HepG2 (cell line): ENCODE measurements at places on chromosomes 12 and 14. TPM values are rescaled to one million over a fixed set of nuclear protein-coding genes. Genes with fewer than 3 reads are reported as not detected.

GRCh38 chr12:49832836-49833421 is 4.7 kb upstream of the NCKAP5L start:
- H3K4me3 ChIP-seq = no peak overlapping the region
- no peak overlapping the region for H3K27ac ChIP-seq
- H3K4me1 ChIP-seq = peaks cover 29% of the 10 kb centered on the region
- no peaks in the 10 kb centered on the region for H3K36me3 ChIP-seq
- DNase-seq = no peak

DNA sequence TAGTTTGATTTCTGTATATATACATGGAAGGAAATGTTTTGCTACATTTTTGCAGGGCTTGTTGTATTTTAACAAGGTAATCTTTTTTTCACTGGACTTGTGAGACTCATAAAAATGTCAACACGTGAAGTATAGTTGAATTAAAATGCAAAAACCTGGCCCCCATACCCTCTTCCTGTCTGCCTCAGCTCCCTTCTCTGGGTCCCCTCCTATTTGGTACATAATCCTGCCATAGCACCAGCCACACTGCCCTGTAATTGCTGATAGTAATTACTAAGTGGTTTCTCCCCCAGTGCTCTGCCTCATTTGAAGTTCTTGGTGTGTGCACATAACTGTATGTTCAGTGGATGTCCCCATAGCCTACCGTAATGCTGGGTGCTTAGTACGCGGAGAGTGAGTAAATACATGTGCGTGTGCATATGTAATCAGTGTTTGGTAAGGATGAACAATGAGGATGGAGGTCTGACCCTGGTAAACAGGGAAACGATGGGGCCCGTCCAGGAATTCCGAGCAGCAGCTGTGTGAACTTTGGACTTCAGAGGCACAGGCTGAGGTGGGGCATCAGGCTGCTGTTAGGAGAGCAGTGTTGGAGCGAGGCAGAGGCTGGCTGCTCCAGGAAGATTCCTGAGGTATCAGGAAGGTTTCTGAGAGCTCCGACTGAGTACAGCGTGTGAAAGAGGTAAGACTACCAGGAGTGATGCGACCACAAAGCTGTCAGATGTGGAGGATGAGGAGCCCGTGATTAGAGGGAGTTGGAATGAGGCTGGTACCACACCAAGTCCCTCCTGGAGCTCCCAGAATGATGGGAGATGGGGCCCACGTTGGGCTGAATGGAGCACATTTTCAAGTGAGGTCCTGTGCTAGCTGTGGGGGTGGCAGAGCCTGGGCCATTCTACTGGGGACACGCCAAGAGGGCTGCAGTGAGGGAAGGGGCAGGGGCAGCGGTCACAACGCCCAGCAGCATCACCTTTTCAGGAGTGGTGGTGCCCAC is 106.8 kb downstream of the PELI2 start:
- no peaks in the 10 kb centered on the region for H3K36me3 ChIP-seq
- peak; percentile 86 for DNase-seq
- no peaks in the 10 kb centered on the region for H3K27me3 ChIP-seq
- H3K4me1 ChIP-seq = peaks cover 22% of the 10 kb centered on the region
- H3K4me3 ChIP-seq = no peak overlapping the region

DNA sequence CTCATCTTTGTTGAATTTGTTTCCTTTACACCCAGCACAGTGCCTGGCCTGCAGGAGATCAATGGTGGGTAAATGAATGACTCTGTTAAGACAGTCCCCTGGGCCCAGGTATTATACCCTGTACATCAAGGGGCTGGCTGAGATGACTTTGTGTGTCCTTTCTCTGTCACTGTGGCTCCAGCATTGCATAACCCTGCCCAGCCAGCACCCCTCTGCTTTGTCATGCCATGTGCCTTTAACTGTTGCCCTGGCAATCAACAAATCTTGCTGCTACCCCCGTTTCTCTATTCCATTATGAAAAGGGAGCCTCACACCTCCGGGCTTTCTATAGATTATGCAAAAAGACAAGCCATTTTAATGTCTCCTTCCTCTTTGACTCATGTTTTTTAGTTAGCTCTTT is 7.6 kb upstream of the FLVCR2 start:
- H3K27ac ChIP-seq = no peak overlapping the region
- peaks cover 8% of the 10 kb centered on the region; the same call in 1 of the 2 replicates for H3K4me1 ChIP-seq
- no peak for DNase-seq
- peaks cover 37% of the 10 kb centered on the region for H3K27me3 ChIP-seq

- H3K27ac ChIP-seq = no peak overlapping the region
- H3K27me3 ChIP-seq = 0 out of 3 replicates have a peak, but pooled peaks cover 4% of the 10 kb centered on the region
These were observed 64.2 kb upstream of the TMCC3 start for GRCh38 chr12:94714378-94715114.

KRT80 gene
- 0.27 and 0.58 TPM in 2 replicates for total RNA-seq

DNA sequence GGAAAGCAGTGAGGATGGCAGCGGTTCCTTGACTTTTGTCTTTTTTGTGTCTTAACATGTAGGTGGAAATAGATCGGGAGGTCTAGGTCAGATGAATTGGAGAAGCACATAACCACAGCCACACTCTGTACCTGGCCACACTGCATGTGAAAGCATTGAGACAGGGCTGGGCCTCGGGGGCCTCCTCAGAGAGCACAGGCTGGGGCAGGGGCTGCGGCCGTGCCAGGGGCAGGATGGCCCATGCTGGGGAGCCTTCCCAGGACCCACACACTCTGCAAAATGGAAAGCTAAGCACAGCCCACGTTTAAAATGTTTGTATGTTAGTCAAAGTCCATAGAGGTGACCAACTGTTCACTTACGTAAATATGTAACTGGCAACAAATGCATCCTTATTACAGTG is 76.7 kb downstream of the PIWIL1 start:
- H3K4me1 ChIP-seq = no peaks in the 10 kb centered on the region
- no peak overlapping the region for H3K27ac ChIP-seq
- H3K4me3 ChIP-seq = no peak overlapping the region

DNA sequence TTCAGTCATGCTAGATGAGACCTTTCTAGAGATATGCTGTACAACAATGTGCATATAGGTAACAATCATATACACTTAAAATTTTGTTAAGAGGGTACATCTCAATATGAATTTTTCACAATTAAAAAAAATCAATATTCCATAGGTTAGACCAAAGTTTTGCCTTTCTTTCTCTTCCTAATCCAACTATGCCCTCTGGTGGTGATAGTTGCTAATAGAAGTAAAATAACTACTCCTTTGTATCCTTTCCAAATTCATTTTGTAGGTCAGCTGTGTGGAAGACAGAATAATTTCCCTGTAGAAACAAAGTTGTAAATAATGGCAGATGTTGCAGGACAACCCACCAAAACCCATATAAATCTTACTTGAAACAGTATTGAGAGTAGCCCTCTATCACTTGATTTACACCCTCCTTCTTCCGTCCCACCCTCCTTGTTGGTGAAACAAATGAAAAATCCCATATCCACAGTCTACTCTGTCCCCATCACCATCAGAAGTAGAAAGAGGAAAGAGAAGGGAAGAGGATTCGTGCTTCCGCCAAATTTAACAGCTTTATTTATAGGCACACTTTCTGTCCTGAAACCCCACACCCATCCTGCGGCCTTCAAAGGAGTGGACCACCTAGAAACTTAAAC is 34.2 kb upstream of the KICS2 start:
- no peaks in the 10 kb centered on the region for H3K4me1 ChIP-seq
- H3K36me3 ChIP-seq = no peaks in the 10 kb centered on the region

DNA sequence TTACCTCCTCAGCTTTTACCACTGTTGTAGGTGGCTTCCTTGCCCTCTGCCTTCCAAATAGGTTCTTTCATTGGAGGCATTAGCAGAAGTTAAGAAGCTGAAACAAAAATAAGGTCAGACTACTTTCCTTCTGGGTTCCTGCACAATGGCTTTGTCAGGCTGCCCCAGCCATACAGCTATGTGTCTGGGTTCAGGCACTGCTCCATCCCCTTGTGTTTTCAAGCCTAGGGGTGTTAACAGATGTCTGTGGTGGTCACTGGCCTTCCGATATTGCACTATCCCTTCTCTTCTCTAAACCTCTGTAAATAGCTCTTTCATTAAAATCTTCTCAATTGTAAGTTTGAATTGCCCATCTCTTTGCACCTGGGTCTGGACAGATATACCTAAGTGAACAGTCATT is 728.9 kb downstream of the SLC16A7 start:
- H3K27ac ChIP-seq = no peak overlapping the region
- H3K4me1 ChIP-seq = no peaks in the 10 kb centered on the region
- H3K4me3 ChIP-seq = no peak overlapping the region
- no peaks in the 10 kb centered on the region for H3K36me3 ChIP-seq
- H3K27me3 ChIP-seq = no peaks in the 10 kb centered on the region

GRCh38 chr14:81385419-81385818 is 14.7 kb downstream of the STON2 start:
- no peaks in the 10 kb centered on the region for H3K27me3 ChIP-seq
- H3K4me3 ChIP-seq = no peak overlapping the region
- H3K36me3 ChIP-seq = no peaks in the 10 kb centered on the region
- no peaks in the 10 kb centered on the region for H3K4me1 ChIP-seq

PPP1R3E gene
- total RNA-seq = 8.3 and 16.5 TPM in 2 replicates

C1QL4 gene
- total RNA-seq = not detected in 2 replicates

DNA sequence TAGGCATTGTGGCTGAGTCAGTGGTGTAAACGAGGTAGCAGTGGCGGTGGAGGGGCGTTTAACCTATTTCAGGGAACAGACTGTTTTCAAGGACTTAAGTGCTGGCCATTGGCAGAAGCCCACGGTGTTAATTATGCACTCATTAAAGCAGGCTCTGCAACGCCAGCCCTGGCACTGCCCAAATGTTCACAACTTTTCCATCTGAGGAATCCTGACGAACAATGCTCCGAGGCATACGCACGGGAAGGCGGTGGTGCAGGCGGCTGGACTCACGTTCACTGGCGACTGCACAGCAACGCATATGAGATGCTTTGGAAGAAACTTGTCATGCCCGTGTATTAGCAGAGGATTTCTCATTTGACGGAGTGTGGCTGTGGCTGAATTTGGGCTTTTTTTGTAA is 70.6 kb upstream of the SLC24A4 start:
- no peaks in the 10 kb centered on the region for H3K36me3 ChIP-seq
- no peaks in the 10 kb centered on the region for H3K4me1 ChIP-seq
- no peak overlapping the region for H3K27ac ChIP-seq
- no peak overlapping the region for H3K4me3 ChIP-seq
- no peak for DNase-seq
- peaks cover 50% of the 10 kb centered on the region for H3K27me3 ChIP-seq

DNA sequence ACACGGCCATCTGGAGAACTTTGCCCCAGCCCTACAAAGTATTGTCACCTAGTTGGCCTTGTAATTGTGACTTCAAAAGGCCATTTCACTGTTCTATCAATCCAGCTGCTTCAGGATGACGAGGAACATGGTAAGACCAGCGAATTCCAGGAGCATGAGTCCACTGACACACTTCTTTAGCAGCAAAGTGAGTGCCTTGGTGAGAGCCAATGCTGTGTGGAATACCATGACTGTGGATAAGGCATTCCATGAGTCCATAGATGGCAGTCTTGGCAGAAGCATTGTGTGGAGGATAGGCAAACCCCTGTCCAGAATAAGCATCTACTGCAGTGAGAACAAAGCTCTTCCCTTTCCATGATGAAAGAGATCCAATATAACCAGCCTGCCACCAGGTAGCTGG is 1009.1 kb upstream of the USP15 start:
- no peak for DNase-seq
- H3K4me1 ChIP-seq = no peaks in the 10 kb centered on the region
- no peak overlapping the region for H3K4me3 ChIP-seq
- no peak overlapping the region for H3K27ac ChIP-seq
- no peaks in the 10 kb centered on the region for H3K27me3 ChIP-seq

HECTD4 gene
- 11.4 and 13.7 TPM in 2 replicates for total RNA-seq

FITM1 gene
- 3.1 and 5.8 TPM in 2 replicates for total RNA-seq

DNA sequence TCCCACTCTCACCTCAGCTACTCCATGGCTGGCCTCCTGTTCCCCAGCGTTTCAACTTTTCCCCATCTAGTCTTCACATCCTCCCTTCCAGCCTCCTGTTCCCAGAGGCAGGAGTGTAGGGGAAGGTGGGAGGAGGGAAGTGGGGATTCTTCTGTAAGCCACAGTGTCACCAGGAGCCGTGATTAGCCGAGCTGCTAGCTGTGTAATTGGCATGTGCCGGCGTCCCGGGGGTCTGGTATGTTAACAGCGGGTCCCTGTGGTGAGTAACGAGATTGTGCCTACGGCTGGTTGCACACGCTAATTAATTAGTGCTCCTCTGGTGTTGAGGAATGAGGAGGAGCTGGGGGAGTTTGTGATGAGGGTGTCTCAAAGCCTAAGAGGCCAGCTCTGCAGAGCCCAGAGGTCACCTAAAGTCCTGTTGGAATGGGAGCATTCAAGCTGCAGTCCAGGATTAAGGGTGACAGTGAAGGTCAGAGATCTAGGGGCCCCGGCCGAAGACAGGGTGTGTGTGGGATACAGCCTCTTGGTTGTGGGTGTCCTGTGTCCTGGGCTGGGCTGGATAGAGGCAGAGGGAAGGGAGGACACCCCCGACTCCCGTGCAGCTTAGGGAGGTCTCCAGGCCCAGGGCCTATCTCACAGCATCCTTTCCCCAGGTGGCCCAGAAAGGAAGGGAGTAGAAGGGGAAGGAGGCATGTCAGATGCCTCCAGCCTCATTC is 10.0 kb upstream of the CALCOCO1 start:
- peaks cover 19% of the 10 kb centered on the region; the same call in 1 of the 2 replicates for H3K27me3 ChIP-seq
- no peaks in the 10 kb centered on the region for H3K36me3 ChIP-seq
- DNase-seq = no peak
- H3K27ac ChIP-seq = no peak overlapping the region
- no peak overlapping the region for H3K4me3 ChIP-seq

CCDC60 gene
- total RNA-seq = not detected in 2 replicates

GRCh38 chr12:100044266-100044665 is 59.5 kb upstream of the ANKS1B start:
- no peaks in the 10 kb centered on the region for H3K4me1 ChIP-seq
- H3K4me3 ChIP-seq = no peak overlapping the region
- no peak overlapping the region for H3K27ac ChIP-seq
- no peaks in the 10 kb centered on the region for H3K27me3 ChIP-seq
- H3K36me3 ChIP-seq = peaks cover 14% of the 10 kb centered on the region; the same call in 2 of the 3 replicates
- no peak for DNase-seq

DNA sequence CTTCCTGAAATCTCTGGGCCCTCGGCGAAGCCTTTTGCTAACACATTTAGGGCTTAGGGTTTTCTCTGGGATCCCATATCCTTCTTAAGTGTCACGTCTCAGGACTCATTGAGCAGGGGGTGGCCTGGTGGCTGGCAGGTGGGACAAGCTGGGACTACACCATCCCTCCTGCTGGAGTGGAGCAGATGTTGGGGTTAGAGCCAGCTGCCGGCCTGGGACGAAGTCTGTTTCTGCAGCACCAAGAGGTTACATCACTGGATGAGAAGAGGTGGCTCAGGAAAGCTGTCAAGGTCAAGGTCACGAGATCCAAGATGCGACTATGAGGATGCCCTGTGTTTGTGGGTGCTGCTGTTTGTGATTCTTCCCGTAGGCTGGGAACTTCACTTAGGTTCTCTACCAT is 16.3 kb downstream of the SMCO2 start:
- no peak overlapping the region for H3K27ac ChIP-seq
- H3K36me3 ChIP-seq = no peaks in the 10 kb centered on the region
- no peak overlapping the region for H3K4me3 ChIP-seq
- H3K4me1 ChIP-seq = no peaks in the 10 kb centered on the region
- DNase-seq = no peak

INHBE gene
- 6.8 and 17.0 TPM in 2 replicates for total RNA-seq

GRCh38 chr12:70971001-70971794 is 50.7 kb upstream of the PTPRR start:
- no peaks in the 10 kb centered on the region for H3K36me3 ChIP-seq
- H3K27ac ChIP-seq = no peak overlapping the region
- H3K4me1 ChIP-seq = no peaks in the 10 kb centered on the region
- H3K4me3 ChIP-seq = no peak overlapping the region
- H3K27me3 ChIP-seq = no peaks in the 10 kb centered on the region
- no peak for DNase-seq
